ENCODE measurements at places on chromosomes 4 and X.

DNA sequence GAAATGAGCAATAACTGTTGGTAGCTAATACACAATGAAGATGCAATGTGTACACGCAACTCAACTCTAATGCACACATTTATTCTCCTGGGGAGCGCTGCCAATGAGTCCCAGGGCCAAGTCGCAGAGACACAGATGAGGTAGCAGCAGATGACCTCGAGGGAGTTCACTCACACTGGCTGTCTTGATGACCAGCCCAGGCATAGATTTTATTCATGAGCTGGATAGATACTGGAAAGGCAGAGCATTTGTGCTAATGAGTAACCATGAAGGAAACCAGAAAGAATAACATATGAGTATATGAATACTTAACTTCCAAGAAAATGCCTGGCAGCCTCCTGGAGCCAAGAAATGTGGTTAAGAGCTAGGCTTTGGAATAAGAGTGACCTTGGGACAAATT, 42.3 kb downstream of the RASL11B start:
- DNase-seq, result no peak

DNA sequence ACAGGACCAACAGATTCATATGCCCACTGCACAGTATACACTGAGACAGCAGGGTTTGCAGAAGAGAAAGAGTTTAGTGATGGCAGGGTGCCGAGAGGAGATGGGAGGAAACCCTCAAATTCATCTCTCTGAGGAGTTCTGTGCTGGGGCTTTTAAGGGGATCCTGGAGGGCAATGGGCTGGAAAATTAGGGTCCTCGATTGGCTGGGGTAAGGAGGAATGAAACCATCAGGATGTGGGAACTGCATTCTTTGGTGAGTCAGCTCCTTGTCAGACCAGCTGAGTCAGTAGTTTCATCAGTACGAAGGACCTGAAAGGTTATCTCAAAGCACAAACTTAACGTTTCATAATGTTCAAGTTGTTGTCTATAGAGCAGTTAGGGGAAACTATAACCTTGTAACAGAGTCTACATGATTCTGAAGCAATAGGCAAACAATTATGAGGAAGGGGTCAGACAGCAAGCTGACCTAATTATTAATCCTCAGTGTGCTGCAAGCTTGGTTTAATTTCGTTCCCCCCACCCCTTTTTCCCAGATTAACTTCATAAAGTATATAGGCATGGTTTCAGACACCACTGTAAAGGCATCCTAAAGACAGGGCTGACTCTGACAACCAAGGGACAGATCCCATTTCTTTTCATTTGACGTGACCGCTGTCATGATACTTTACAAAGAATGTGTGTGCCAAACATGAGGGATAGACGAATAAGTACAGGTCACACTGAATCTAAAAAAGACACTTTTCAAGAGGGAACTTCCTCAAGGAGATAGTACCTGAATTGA, 1.5 kb upstream of the MSMO1 start:
- DNase-seq, result peak; percentile 71

DNA sequence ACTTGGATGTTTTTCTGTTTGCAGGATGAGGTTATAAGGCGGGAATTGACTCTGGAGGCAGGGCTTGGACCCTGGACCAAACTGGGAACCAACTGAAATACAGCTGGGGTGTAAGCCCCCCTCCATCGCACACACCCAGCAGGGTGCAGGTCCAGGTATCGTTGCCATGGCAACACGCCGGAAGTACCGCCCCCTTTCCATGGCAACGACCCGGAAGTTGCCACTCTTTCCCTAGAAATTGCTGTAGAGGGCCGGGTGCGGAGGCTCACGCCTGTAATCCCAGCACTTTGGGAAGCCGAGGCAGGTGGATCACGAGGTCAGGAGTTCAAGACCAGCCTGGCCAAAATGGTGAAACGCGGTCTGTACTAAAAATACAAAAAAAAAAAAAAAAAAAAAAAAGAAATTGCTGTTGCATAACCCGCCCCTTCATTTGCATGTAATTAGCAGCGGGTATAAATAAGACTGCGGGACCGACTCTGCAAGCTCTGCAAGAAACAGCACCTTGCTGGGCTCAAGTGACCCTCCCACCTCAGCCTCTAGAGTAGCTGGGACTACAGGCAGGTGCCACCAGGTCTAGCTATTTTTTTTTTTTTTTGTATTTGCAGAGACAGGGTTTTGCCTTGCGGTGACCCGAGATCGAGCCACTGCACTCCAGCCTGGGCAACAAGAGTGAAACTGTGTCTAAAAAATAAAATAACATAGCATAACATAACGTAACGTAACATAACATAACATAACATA, 139.6 kb downstream of the CRLF2 start:
- peak; percentile 27 for DNase-seq

GRCh38 chr4:189530848-189531247, 409.8 kb upstream of the FRG1 start:
- DNase-seq, result no peak

- no peak for DNase-seq
Observed at GRCh38 chrX:30881390-30881789, 7.7 kb downstream of the TAB3 start.

GRCh38 chr4:142818031-142818430, 28.1 kb downstream of the INPP4B start:
- DNase-seq, result no peak

DNA sequence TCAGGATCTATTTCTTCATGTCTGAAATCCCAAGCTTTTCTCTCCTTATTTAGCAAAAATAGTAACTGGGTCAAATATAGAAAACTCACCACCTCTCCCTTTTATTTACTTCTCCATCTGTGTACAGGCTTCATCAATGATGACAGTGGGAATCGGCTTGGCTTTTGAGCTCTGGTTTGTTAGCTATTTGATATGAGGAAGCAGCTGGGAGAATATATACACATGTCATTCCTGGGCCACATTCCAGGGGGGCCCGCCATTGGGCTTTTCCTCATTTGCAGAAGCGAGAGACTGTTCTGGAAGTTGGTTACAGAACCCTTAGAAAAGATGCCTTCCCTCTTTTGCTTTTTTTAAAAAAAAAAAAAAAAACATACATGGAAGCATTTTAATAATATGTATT, 107.4 kb upstream of the F9 start:
- no peak for DNase-seq

DNA sequence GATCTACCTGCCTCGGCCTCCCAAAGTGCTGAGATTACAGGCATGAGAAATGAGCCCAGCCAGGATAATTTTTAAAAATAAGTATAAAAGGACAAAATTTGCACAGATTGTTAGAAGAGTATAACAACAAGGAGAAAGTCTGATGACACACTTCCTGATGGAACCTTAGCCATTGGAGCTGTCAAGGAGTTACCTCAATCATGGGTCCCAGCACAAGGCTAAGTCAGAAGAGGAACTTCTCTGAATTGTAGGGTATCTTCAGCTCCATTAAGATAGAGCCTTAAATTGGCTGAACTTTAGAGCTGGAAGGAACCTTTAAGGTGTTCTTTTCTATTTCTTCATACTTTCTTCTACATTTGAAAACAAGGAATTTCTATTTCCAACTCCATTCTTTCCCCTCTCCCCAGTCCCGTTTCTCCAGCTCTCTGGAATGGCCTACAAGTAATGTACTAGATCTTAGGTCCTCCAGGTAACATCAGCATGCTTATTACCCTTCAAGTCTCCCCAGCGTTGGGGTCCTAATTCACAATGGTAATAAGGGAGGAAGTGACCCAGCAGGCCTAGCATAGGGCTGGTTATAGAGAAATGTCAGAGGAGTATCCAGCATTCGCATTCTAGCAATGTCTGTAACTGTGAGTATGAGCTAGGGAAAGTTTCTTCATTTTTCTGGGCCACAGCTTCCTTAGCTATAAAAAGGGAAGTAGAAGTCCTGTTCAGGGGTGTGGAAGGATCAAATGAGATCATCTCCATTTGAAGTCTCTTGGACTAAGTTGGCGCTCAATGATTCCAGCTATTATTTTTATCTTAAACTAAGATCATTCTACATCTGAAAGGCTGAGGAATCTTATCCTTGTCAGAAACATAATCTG, 18.5 kb upstream of the RBPJ start:
- DNase-seq, result no peak

- no peak for DNase-seq
Observed at GRCh38 chr4:83230928-83231327, 53.7 kb downstream of the COQ2 start.

DNA sequence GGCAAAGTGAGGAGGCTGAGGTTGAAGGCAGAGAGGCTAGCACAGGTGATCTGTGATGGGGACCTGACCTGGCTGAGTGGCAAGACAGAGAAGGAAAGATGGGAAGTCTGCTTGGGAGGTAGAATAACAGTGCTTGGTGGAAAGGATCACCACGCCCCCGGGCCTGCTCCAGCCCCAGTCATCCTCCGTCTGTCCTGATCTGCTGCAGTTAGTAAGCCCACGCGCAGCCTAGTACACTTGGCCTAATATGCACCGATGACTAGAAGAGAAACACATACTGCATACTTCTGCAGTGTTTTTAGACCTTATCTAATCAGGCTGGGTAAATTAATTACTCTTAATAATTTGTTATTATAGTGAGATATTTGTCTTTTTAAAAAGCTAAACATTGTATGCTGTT, 103.7 kb upstream of the KLF3 start:
- DNase-seq, result no peak

DNA sequence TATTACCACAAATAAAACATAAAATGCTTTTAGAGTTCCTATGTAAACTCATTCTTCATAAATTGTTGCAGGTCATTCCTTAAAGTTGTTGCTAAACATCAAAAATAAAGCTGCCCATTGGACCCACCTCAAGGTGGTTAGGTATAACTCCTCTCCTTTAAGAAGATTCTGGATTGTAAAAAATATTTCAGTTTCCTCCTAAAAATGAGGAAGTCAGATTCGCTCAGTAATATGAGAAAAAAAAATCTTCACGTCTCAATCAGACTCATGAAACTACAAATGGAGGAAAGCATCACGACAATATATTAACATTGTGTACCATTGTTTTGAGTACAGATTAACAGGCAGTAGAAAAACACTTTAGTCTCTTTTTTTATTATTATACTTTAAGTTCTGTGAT, 105.9 kb downstream of the DDX60 start:
- DNase-seq, result no peak

- DNase-seq, result no peak
Observed at GRCh38 chr4:140557831-140558435, 10.8 kb downstream of the UCP1 start.

Data from RWPE2 (cell line).